ENCODE measurements at places on chromosomes 4 and X.

GRCh38 chrX:139890991-139891700 is 41.7 kb downstream of the ATP11C start:
- DNase-seq, result peak; percentile 87

GRCh38 chr4:15983610-15984009 is 20.6 kb upstream of the FGFBP2 start:
- no peak for DNase-seq

GRCh38 chr4:13849778-13850177 is 222.3 kb upstream of the BOD1L1 start:
- DNase-seq, result no peak

DNA sequence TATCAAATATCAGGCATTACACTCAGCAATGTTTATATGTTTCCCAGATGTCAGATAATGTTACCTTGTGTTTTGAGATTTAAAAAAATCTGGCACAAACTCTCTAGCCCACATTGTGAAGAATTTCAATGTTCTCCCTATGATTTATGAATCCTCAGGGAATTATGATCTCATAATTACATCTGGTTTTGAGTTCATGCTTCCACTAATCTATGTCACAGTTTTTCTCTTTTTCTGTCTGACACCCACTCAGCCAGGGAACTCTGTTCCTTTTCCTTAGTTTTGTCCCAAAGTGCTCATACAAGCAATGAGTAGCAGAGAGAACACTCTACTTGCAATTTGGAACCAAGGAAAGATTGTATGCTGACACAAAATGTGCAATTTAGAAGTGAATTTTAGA is 212.1 kb upstream of the POF1B start:
- DNase-seq, result no peak

DNA sequence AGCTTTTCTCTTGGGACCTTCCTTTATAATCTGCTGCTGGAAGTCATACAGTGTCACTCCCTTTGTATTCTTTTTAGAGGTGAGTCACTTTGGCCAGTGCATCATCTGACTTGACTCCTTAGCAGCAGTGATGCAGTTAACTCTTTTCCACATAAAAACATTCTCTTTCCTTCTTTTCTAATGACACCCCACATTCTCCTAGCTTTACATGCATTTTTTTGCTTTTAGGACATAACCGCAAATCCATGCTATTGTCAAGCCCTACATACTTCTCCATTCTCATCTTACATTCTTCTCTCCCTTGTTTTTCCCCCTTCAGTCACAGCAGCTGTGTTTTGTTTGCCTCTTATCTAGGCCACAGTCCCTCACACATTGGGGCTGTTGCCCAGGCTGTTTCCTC is 55.1 kb downstream of the ZNF330 start:
- peak; percentile 89 for DNase-seq

- DNase-seq, result no peak
These were observed 59.6 kb upstream of the CASK start for GRCh38 chrX:41982953-41983352.

DNA sequence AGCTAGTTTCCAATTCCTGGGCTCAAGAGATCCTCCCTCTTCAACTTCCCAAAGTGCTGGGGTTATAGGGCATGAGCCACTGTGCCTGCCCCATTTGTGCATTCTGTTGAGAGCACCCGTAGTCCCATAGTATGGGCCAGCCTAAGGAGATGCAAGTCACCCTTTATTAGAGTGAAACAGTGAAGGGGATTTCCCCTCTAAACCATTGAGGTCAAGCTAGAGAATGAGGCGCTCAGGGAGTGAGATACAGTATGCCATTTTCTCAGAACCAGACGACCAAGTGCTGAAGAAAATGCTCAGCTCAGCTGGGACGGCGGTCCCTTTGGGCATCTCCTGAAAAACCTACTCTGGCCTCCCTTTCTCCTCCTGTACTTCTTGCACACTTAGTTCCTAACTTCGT is 18.7 kb downstream of the RNF4 start:
- DNase-seq, result no peak

- no peak for DNase-seq
These were observed 30.5 kb upstream of the MAGED1 start for GRCh38 chrX:51862920-51863319.
